ENCODE measurements at places on chromosomes 6 and 20.

- DNase-seq: no peak
Observed at GRCh38 chr6:31336896-31337496, 20.0 kb downstream of the HLA-B start.

- DNase-seq: no peak
Observed at GRCh38 chr20:41134362-41135186, 2.8 kb upstream of the PLCG1 start.

DNA sequence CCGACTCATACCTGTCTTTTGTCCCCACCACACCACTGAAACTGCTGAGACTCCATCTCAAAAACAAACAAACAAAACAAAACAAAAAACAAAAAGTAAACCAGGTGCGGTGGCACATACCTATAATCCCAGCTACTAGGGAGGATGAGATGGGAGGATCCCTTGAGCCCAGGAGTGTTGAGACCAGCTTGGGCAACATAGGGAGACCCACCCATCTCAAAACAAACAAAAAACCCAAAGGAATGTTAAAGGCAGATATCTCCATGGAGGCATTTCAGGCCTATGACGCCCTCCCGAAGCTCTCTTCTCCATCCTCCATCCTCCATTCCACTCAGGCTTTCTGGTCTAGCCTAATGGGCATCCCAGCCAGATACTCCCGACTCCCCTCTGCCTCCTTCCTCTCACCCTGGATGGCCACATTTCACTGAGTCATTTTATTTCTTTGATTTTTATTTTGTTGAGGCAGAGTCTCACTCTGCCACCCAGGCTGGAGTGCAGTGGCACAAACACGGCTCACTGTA is 3.2 kb upstream of the SLC4A11 start:
- DNase-seq: no peak

DNA sequence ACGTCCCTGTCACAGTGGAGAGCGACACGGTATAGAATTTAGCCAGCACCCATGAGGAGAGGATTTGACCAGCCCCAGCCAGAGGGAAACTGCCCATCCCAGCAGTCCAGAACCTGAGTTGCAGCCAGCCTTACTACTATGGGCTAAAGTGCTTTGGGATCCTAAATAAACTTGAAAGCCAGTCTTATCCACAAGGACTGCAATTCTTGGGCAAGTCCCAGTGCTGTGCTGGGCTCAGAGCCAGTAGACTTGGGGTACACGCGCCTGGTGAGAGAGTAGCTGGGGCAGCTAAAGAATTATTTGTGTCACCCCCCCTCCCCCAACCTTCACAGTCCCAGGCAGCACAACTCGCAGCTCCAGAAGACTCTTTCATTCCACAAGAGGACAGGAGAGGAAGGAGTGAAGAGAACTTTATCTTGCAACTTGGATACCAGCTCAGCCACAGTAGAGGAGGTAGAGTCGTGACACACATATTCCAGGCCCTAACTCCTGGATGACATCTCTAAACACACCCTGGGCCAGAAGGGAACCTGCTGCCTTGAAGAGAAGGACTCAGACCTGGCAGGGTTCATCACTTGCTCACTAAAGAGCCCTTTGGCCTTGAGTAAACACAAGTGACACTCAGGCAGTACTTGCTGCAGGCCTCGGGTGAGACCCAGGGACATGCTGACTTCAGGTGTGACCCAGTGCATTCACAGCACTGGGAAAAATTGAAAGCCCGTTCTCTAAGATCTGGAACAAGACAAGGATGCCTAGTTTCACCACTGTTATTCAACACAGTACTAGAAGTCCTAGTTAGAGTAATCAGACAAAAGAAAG is 100.3 kb downstream of the REV3L start:
- DNase-seq: no peak

DNA sequence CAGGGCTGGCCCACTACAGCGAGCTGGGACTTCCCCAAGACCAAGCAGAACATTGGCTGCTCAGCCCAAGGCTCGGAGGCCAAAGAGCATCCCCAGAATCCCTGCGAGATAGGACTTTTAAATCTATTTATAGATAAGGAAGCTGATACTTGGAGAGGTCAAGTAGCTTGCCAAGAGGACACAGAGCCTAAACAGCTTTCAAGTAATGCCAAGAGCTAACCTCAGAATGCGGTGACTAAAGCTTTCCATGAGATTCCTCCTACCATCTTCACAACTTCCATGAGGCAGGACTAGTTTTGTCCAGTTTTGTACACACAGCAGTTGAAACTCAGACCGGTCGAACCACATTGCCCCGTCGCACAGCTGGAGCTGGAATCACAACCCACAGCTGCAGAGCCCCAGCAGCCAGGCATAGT is 168.1 kb upstream of the TOP1 start:
- DNase-seq: no peak

- no peak for DNase-seq
Observed at GRCh38 chr20:37205794-37206193, 26.4 kb upstream of the MROH8 start.
